Left ventricle myocardium inferior (tissue), 1 donor: ENCODE measurements at places on chromosomes 5 and 9.

DNA sequence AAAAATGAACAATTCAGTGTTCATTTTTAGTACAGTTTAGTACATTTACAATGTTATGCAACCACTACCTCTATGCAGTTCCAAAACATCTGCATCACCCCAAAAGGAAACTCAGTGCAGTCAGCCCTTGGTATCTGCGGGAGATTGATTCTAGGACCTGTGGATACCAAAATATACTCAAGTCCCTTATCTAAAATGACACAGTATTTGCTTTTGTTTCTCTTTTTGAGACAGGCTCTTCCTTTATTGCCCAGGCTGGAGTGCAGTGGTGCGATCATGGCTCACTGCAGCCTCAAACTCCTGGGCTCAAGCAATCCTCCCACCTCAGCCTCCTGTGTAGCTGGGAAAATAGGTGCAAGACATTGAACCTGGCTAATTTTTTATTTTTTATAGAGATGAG, 114.0 kb downstream of the PIP5K1B start:
- DNase-seq = no peak

GRCh38 chr5:73867345-73868335, 241.6 kb downstream of the ARHGEF28 start:
- DNase-seq = no peak

DNA sequence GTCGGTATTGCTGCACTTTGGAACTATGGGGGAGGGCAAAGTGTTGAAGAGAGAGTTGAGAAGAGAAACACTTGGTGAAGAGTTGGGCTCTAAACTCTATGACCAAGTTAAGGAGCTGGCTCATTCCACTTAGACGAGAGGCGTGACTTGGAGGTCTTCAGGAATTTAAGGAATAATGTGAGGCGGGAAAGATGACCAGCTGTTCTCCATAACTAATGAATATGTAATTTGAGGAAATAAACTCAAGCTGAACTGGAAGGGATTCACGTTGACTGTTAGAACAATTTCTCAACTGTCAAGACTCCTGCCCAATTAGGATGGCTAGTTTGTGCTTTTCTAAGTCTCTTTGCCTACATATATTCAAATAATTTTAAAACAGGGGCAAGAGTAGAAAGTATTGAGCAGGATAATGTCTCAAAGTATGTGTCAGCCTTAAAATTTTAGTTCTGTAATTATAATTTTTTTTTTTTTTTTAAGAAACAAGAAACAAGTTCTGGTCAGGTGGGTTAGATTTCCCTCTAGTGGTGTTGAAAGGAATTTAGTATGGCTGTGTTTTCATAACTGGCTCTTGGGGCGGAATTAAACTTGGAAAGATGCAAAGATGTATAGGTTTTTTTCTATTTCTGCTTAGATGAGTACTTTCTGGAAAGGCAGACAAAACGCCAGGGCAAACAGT, 33.4 kb downstream of the TMEM252 start:
- DNase-seq = no peak

DNA sequence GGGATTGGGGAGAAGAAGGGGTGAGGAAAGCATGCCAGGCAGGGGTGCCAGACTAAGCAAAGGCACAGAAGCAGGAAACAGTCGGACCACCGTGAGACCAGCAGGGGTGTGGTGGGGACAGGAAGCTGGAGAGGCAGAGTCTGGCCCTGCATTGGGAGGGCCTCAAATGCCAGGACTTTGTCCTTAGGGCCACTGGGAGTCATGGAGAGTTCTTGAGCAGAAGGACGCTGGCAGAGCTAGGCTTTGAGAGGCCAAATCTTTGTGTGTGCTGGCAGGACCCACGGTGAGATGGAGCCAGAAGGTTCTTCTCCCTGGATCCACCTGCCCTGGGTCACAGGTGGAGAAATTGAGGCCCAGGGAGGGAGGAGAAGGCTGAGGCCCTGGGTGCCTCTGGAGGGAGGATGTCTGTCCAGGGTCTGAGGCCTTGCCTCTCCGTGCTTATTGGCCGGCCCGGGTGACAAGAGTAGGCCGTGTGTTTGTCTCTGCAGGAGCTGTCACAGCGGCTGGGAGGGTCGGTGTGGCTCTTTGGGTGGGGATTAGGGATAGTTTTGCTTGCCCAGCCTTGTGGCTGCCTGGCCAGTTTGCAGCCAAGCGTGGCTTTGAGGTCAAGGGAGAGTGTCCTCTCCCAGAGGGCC, 1.8 kb upstream of the ENG start:
- no peak for DNase-seq

DNA sequence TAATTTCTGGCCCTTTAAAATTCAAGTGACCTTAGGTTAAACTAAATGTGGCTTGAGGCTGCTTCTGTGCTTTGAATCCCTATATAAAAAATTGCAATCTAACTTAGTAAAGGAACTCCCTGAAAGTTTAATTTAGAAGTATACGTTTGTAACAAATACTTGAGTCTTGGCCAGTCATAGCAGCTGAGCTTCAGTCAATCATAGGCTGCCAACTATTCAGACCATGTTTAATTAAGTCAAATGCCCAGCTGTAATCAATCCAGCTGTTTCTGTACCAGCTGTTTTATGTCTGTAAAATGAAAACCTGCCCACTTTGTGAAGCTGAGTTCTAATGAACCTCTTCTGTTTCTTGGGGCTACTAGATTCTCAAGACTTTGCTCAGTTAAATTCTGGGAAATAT, 760.1 kb downstream of the MAT2B start:
- DNase-seq = no peak

DNA sequence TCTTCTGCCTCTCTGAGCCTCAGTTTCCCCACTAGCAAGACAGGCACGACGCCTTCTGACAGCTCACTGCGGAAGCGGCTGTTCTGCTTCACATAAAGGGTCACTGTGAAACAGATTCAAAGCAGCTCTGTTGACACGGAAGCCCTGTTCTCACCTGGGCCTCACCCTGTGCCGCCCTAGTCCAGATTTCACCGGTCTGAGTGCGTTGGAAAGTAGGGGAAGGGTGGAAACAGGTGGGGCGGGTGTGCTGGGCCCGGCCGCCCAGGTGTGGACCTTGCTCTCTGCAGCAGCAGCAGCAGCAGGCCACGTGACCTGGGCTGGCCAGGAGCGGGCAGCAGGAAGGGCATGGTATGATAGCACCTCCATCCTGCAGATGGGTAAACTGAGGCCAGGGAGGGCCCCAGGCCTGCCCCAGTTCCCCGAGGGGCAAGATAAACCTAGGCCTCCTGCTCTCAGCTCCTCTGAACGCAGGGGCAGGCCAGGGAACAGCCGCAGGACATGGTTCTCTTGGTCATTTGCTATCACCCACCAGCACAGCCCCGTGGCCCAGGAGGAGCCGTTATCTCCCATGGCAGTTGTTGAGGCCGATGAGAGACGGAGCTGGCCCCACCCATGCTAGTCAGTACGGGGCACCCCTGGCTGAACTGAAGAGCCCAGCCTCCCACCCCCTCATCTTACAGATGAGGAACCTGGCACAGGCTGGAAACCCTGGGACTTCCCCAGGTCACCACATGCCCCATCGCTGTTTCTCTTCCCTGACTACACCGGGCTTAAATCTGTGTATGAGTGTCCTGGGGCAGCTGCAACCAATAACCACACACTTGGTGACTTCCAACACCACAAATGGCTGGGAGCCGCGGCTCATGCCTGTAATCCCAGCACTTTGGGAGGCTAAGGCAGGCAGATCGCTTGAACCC, 12.1 kb downstream of the PTGES2 start:
- peak; percentile 5 for DNase-seq

GRCh38 chr9:22210262-22210661, 201.2 kb upstream of the CDKN2B start:
- DNase-seq = no peak

- no peak for DNase-seq
Measured at GRCh38 chr9:131672451-131672850, 67.4 kb downstream of the RAPGEF1 start.

GRCh38 chr9:86838519-86839497, 108.5 kb downstream of the GAS1 start:
- peak; percentile 68 for DNase-seq

GRCh38 chr5:172801179-172801671, 30.2 kb upstream of the DUSP1 start:
- DNase-seq = no peak

DNA sequence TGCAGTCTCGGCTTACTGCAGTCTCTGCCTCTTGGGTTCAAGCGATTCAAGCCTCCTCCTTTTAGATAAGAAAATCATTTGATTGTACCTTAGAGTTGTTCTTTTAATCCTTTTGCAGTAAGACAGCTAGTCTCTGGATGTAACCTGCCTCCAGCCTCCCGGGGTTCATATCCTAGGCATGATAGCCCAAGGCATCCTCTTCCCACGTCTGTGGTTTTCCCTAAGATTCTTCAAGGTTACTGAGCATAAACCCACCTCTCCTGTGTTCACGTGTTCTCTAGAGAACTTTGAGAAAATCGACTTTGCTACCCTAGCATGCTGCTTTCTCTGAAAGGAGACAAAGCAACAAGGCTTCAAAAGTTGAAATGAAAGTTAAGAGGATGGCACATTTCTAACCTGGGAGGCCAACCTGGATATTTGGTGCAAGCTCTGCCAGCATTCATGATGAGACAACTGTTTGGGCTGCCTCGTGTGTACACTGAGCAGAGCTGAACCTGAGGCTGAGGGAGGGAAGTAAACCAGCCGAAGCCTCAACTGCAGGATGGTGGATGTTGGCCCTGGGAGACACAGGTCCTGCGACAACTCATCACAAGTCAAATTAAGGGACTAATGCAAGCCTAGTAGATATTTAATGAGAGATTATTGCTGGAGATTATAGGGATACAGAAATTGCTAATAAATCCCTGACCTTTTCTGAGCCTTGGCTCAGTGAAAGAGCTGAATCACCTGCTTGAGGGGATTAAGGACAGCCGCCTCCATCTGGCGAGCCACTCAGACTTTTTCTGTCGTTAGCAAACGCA, 261.8 kb downstream of the ARHGAP26 start:
- DNase-seq = no peak

DNA sequence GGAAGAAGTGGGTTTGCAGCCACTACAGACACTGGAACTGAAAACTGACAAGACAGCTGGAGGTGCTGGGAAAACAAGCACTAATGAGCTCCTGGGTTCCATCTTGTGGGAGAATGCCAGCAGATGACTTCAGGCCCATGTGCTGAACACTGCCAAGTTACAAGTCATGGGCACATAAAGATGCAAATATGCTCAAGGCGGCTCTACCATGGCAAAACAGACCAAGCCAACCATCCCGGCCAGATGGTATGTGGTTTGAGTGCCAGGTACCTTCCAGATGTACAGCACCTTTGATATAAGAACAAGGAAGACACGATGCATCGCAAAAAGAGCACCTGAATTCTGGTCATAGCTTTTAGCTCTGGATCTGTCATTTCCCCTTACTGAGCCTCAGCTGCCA, 19.9 kb downstream of the TNFSF8 start:
- no peak for DNase-seq
